ENCODE measurements at places on chromosomes 5 and 9.

GRCh38 chr5:91106842-91107511 is 276.1 kb downstream of the ARRDC3 start:
- no peak for DNase-seq

DNA sequence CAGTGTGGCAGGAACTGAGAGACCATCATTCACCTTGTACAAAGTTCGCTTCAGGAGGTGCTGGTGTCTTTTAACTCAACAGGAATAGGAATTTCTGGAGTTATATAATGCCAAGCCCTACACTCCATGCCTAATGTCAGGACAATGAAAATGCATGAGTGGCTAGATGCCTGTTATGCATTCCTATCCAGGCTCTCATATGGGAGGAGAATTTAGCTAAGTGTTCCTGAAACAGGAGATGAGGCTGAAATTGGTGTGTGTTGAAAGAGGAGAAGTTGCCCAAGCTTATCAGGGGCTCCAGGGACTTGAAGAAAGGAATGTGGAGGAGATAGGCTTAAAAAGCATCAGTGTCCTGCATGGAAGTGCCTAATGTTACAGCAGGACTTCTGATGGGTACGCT is 26.8 kb upstream of the PRUNE2 start:
- DNase-seq, result no peak

GRCh38 chr5:1255081-1255561 is 29.9 kb downstream of the SLC6A18 start:
- no peak for DNase-seq

- no peak for DNase-seq
These were observed 23.3 kb downstream of the SPZ1 start for GRCh38 chr5:80343067-80343466.

GRCh38 chr5:179906294-179906794 is 1.4 kb downstream of the TBC1D9B start:
- DNase-seq, result no peak

GRCh38 chr9:127356906-127357305 is 40.1 kb upstream of the SLC2A8 start:
- no peak for DNase-seq
